ENCODE measurements at places on chromosomes 7 and 10. TPM values are rescaled to one million over a fixed set of nuclear protein-coding genes. Genes with fewer than 3 reads are reported as not detected.
A peak's percentile ranks its signal among the peaks of the same experiment; 100 is the strongest.

DNA sequence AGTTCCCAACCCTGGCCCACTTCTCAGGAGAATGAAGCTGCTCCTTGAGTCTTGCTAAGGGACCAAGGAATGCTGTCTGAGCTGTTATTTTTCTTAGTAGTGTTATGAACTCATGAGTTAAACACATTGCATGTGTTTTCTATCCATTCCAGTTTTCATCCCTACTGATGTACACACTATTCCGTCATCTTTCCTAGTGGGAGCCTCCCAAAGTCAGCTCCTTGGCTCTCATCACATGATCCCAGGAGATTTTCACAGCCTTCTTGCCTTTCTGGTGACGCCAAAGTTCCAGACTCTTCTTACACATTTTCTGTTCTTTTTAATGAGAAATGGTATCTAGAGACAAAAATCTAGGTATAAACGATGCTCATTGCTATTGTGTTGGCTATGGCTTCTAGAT, 8.4 kb upstream of the C10orf71 start:
- no peak overlapping the region for H3K27ac ChIP-seq
- no peak overlapping the region for H3K4me3 ChIP-seq
- no peaks in the 10 kb centered on the region for H3K36me3 ChIP-seq
- H3K4me1 ChIP-seq: no peaks in the 10 kb centered on the region

DNA sequence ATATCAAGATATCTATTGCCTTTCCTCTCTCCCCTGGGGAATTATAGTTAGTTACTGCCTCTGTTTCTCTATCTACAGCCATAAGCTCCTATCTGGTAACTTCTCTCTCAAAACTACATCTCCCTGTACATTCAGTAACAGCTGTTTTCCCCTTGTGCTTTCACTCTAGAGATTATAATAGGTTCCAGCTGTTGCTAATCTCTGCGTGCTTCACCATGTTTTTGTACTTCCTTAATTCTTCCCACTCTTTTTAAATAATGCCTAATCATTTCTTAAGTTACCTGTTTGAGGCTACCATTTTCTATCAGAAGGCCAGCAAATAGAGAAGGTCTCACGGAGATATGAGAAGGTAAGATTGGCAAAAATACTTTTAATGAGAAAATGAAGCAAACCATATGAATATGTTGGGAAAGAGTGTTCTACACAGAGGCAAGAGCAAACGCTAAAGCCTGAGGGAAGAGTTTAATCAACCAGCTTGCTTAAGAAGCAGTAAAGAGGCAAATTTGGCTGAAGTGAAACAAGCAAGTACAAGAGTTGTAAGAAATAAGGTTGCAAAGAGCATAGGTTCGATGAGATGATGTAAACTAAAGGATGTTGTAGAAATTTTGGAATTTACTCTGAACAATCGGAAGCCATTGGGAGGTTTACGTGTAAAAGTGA, 101.9 kb upstream of the HGF start:
- no peak overlapping the region for H3K4me3 ChIP-seq
- no peaks in the 10 kb centered on the region for H3K27me3 ChIP-seq
- no peak overlapping the region for H3K27ac ChIP-seq

- H3K4me1 ChIP-seq: peaks cover 26% of the 10 kb centered on the region
- H3K27ac ChIP-seq: no peak overlapping the region
- H3K36me3 ChIP-seq: no peaks in the 10 kb centered on the region
- no peak overlapping the region for H3K4me3 ChIP-seq
- DNase-seq: no peak
Observed at GRCh38 chr10:5547931-5548660, 23.3 kb downstream of the CALML3 start.

DNA sequence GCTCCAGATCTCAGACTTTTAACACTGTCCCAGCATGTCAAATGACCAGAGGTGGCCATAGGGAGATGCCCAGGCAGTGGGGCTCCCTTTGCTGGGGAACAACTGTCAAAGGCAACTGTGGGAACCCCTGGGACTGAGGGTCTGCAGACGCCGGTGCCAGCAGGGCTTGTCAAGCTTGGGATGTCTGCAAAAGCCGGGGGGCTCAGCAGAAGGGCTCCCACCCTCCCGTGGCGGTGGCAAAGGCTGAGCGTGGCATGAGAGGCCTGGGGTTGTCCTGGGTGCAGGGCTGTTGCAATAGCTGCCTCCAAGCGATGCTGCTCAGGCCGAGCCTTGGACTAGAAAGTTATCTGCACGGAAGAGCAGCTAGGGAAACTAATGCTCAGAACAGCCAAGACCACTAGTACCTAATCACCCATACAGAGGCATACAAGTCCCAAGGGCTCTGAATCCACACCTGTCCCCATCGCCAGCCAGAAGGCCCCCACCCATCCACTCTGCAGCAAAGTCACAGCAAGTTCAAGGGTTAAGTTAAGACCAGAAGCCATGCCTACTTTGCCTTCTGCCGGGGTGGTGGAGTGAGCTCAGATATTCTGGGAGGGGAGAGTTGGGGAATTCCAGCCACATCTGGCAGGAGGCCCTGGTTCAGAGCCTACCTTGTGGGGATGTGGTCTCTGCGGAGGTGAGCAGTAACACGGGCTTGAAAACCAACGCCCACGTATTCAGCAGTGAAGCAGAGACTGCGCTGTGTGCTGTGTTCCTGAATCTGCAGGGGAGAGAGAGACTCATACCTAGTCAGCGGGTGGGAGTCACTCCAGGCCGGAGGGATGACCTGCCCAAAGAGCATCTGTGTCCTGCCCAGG, 4.6 kb downstream of the SH2B2 start:
- H3K4me3 ChIP-seq: no peak overlapping the region
- DNase-seq: peak; percentile 37
- no peak overlapping the region for H3K27ac ChIP-seq
- no peaks in the 10 kb centered on the region for H3K27me3 ChIP-seq
- H3K36me3 ChIP-seq: no peaks in the 10 kb centered on the region
- H3K4me1 ChIP-seq: peaks cover 17% of the 10 kb centered on the region

GRCh38 chr10:3137958-3138726, 34.4 kb downstream of the PITRM1 start:
- no peak for DNase-seq
- H3K27ac ChIP-seq: peak overlapping the region; percentile 73
- no peaks in the 10 kb centered on the region for H3K27me3 ChIP-seq
- H3K36me3 ChIP-seq: peaks cover 53% of the 10 kb centered on the region

MBL2 gene
- total RNA-seq: not detected

DNA sequence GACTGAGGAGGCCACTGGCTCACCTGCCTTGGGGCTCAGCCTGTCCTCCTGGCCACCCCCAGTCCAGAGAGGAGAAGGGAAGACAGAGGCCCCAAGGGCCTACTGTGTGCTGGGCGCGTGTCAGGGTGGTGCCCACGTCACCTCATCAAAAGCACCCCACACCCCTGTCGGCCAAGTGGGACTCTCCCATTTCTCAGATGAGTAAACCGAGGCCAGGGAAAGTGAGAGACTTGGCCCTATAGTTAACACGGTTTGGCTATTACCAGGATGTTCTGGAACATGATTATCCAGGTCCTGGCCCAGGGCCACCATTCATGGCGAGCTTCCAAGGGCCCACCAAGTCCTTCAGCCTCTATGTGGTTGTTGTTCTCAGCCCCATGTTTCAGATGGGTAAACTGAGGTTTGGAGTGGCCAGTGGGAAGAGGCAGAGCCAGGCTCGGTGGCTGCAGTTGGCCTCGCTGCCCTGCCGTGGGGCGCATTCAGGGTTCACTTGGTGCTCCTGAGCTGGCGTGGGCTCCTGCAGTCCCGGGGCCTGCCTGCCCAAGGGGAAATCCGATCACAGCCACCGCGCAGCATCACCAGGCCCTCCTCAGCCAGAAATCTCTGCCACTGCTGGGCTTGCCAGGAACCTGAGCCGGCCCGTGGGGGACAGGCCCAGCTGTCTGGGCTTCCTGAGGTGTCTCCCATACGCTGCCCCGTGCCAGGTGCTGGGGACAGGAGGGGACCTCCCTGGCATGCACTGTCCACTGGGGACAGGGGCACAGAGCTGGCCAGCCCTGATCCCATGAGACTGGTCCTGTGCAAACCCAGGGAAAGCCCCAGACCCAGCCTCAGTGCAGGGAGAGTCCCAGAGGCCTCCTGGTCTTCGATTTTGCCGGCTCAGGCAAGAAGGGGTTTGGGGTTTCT, 117.7 kb upstream of the TNRC18 start:
- H3K4me3 ChIP-seq: no peak overlapping the region
- DNase-seq: no peak
- peaks cover 11% of the 10 kb centered on the region for H3K4me1 ChIP-seq
- no peak overlapping the region for H3K27ac ChIP-seq
- no peaks in the 10 kb centered on the region for H3K27me3 ChIP-seq

CHST15 gene
- total RNA-seq: 0.47 TPM

Data from activated naive CD4-positive, alpha-beta T cell treated with anti-CD3 and anti-CD28 coated beads for 36 hours (primary cell).